ENCODE measurements at places on chromosomes 7 and 10.

DNA sequence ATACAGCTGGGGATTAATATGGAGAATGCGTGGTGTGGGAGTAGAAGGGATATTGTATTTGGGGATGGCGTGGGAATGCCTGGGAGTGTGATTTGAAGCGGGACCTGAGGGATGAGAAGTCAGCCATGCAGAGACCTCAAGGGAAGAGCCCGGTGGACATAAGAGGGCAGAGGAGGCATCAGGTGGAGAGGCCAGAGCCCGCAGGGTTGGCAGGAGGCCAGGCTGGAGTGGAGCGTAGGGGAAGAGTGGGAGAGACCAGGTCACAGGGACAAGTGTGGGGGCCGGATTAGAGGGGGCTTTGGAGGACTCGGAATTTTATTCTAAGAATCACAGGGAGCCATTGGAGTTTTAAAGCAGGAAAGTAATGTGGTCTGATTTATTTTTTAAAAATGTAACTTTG lies 2.0 kb downstream of the NDUFB2 start:
- DNase-seq, result no peak

DNA sequence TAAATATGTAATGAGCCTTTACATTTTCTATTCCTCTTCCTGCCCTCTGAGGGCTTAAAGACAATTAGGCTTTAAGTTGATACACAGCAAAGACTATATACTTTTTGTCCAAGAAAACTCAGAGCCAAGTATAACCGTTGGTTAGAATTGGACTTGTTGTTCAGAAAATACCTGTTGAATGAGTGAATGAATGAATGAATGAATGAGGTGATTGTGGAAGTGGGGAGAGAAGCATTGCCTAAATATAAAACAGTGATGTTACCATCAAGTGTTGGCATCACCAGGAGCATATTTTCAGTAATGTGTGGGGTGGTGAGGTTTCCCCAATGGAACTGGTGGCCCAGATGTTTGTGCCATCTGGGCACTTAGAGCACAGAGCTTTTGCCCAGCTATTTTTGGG lies 106.9 kb downstream of the AOAH start:
- no peak for DNase-seq

DNA sequence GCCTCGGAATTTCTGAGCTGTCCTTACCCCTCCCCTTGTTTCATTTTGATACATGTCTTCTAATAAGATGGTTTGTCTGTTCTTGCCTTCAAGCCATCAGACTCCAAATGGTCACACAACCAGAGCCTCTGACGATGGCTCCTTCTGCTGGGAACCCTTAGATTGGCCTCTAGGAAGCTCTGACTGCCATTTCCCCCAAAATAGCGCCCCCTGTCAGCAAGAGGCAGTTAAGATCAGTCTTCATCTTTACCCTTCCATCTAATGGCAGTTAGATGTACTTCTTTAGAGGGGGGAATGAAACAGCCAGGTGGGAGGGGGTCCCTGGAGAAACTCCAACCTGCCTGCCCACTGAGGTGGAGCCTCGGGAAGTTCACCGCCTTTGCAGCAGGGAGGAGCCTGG lies 85.8 kb upstream of the GPR22 start:
- no peak for DNase-seq

- no peak for DNase-seq
Measured at GRCh38 chr7:115094163-115094562, 172.3 kb downstream of the MDFIC start.

DNA sequence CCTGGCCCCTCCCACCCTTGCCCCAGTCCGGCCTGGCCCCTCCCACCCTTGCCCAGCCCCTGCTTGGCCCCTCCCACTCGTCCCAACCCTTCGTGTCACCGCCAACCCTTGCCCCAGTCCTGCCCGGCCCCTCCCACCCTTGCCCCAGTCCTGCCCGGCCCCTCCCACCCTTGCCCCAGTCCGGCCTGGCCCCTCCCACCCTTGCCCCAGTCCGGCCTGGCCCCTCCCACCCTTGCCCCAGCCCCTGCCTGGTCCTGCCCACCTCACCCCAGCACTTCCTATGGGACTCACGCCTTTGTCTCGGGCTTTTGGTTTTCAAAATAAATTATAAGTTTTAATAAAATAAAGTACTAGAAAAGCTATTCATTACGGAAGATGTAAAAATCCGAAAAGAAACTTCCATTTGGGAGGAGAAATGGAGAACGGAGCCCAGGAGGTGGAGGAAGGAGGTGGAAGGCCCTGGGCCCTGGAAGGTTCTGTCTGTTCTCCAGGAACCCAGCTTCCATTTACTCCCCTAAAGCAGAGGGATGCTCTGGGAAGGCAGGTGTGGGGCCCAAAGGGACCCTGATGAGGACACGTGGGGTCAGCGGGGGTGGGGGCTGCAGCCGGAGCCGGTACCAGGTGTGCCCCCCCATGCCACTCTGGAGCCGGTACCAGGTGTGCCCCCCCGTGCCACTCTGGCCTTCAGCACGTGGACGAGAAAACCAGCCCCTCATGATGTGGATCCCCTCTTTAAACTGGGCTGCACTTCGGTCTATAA lies 52.2 kb downstream of the PWWP2B start:
- no peak for DNase-seq

GRCh38 chr10:42638821-42639270 lies 476 bp upstream of the ZNF33B start:
- no peak for DNase-seq

DNA sequence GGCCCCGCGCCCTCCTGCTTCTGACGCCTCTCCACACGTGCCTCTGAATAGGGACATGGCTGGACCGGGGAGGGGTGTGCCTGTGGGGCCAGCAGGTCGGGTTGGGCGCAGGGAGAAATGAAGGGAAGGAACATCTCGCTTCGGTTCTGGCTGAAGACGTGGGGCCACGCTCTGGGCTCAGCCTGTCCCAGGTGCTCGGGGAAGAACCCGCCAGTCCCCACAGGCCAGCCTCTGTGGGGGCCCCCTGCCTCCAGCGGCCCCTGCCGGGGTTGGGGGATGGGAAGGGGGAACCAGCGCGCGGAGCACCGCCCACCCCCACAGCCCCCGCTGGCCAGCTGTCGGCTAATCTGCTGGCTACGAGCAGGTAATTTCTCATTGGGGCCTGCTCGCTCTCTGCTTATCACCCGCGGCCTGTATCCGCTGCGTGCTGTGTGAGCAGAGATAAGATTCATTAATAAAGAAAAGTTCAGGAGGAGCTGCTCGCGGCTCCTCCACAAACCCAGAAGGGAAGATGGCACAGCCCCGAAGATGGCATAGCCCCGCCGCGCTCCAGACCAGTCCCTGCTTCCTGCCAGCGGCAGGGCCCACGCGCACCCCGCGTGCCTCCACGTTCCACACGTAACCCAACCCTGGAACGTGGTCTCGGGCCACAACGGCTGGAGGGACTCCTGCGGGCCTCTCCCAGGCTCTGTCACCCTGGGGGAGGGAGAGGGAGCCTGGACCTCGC lies 186.2 kb downstream of the ELFN1 start:
- no peak for DNase-seq

DNA sequence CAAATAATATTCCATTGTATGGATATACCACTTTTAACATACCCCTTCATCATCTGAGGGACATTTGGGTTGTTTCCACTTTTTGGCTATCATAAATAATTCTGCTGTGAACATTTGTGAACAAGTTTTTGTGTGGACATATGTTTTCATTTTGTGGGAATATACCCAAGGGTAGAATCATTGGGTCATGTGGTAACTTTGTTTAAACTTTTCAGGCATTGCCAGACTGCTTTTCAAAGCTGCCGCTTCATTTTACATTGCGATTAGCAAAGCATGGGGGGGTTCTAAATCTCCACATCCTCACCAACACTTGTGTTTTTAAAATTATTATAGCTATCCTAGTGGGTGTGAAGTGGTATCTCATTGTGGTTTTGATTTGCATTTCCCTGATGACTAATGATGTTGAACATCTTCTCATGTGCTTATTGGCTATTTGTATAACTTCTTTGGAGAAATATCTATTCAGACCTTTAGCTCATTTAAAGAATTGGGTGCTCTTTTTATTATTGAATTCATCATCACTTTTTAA lies 8.4 kb upstream of the HHEX start:
- DNase-seq, result no peak

DNA sequence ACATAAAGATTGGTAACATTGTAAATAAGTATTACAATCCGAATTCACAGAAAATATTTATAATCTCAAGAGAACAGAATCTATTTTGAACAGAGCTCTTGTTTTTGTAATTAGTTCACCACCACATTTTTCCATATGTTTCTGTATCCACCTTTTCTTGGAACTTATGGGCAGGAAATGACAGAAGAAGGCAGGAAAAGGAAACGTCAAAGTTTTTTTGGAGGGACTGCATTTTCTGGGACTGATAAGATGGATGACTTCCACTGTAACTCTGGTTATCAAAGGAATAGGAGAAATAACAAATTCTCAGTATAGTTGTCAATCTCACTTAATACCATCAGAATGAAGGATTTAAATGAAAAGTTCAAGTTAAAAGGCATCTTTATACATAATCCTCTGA lies 75.1 kb upstream of the SMNDC1 start:
- no peak for DNase-seq

- no peak for DNase-seq
Measured at GRCh38 chr10:110042181-110042580, 34.4 kb downstream of the ADD3 start.

- no peak for DNase-seq
Measured at GRCh38 chr7:112021379-112022044, 184.7 kb downstream of the DOCK4 start.
